ENCODE measurements at places on chromosomes 3 and 15.

GRCh38 chr3:99410789-99411311 is 227.5 kb upstream of the COL8A1 start:
- DNase-seq = no peak

GRCh38 chr3:55408193-55408826 is 78.8 kb downstream of the WNT5A start:
- no peak for DNase-seq

GRCh38 chr3:147417551-147418295 is 8.6 kb downstream of the ZIC1 start:
- no peak for DNase-seq

GRCh38 chr3:113963879-113964278 is 16.1 kb downstream of the ZDHHC23 start:
- DNase-seq = no peak

DNA sequence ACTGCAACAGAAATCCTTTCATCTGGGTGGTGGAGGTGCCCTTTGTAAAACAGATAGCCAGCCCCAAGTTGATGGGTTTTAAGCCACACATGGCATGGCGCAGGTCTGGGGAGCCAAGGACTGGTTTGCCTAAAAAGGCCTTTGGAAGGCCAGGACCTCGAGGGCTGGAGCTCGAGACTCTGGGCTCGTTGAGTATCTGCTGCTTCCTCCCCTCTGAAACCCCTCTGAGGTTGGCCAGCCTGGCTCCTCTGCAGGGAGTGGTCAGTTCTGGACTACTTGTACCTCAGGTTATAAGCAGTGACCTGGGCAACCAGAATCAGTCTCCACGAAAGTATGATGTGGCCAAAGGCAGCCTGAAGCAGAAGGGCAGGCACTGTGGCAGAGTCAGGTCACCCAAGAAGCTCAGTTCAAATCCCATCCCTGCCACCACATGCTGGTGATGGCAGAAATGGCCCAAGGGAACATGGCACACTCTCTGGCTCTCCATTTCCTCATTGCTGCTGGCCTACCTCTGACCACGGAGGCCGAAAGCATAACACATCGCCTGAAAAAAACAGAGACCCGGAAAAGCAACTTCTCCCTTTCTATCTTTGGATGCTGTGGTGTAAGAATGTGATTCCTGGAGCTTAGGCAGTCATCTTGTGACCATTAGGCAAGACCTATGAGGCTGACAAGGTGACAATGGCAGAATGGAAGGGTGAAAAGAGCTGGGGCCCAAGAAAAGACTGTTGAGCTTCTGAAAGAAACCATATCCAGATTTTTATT is 51.2 kb downstream of the WNT7A start:
- DNase-seq = no peak

GRCh38 chr3:115161168-115161834 is 14.2 kb upstream of the ZBTB20 start:
- no peak for DNase-seq

- DNase-seq = no peak
Measured at GRCh38 chr3:190053919-190054672, 66.6 kb downstream of the P3H2 start.

DNA sequence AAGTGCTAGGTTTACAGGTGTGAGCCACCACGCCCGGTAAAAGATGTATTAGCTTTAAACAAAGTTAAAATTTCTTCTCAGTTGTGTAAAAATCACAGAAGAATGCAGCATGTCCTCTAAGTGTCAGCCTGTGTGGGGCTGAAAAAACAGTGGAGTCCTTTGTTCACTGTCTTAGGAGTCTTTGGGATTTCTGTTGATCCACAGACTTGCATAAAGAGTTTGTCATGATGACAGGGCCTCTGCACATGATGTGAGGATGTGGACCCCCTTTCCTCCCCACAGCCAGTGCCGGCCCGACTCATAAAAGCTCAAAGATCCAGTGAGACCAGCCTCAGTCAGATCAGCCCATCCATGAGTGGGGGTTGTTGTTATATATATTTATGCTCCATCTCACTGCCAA is 49.0 kb upstream of the GOLGA8J start:
- no peak for DNase-seq

GRCh38 chr3:53056442-53056841 is 10.6 kb upstream of the SFMBT1 start:
- DNase-seq = no peak

GRCh38 chr15:32909431-32909830 is 191.6 kb downstream of the GREM1 start:
- DNase-seq = no peak

DNA sequence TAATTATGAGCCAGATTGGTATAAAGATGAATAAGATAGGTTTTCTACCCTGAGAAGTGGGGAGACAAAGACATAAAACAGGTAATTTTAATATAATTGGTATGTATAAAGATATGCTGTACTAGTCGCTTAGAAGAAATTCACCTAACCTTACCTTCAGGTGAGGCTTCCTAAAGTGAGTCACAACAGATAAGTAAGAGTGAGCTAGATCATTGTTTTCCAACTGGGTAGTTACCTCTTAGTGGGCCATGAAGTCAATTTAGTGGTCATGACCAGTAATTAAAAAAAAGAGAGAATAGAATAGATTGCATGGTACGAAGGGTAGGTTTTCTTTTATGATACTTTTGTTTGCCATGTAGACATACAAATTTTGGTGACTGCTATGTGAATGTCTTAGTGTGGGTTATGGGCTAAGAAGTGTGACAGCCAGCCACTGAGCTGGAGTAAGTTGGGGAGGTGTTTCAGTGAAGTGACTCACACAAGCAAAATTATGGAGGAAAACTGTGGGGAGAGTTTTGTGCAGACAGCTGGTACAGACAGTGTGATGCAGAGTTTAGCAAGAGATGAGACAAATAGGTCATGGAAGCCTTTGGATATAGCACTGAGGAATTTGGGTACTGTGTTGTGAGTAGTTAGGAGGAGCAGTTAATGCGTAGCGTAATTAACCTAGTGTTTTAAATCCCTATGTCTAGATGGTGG is 8.2 kb downstream of the TRNT1 start:
- DNase-seq = no peak

DNA sequence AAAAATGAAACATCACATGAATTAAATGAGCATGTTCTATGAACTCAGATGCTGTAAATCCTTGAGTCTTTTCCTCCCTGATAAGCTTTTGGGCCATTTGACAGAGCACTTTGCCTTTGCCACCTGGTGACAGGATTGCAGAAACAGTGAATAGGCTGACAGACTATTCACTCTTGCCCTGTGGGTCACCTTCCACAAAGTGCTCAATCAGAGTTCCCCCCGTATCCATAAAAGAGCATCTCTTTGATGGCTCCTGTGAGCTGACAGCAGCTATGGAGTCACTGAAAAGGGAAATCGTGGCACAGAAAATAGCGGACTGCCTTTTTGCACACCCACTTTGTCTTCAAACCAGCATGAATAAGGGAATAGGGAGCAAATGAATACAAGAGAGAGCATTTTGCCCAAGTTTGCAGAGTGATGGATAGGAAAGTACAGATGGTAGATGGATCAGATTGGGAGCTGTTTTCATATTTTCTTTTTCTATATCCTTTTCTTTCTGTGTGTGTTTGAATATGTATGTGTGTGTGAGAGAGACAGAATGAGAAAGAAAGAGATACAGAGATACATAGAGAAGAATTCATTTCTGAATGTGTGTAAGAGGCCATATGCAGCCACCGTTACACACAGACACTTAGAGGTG is 37.8 kb upstream of the GOLM2 start:
- no peak for DNase-seq

DNA sequence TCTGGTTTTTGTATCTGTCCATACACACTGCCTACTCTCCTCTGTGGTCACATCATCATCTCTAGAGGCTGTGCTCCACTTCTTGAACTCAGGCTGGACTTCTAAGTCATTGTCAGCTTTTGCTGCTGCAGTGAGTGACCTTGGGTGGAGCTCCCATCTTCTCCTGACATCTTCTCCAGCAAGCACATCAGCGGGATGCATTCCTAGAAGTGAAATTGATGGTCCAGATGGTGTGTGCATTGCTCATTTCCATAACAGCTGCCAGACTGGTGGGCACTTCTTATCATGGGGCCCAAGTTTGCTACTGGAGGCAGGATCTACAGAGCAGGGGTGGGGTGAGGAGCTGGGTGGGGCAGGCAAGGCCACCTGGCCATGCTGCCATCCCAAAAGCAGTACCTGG is 109.9 kb downstream of the DNAJB8 start:
- no peak for DNase-seq

GRCh38 chr3:187958432-187959003 is 195.4 kb upstream of the LPP start:
- peak; percentile 16 for DNase-seq

DNA sequence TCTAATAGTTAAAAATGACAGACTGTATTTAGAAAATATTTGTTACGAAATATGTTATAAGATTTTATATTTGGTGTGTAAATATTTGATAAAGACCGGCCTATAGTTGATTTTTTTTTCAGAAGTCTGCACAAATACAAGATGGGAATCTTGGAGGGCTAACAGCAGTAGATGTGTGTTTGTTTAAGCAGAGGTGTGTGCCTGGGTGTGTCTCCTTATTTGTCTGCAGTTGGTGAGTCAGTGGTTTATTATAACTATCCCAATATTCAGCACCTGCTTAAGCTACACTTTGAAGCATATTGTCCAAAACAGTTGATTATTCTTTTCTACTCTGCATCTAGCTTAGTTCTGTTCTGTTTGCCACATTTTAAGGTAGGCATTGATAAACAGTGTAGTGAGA is 12.4 kb downstream of the GLCE start:
- DNase-seq = no peak

DNA sequence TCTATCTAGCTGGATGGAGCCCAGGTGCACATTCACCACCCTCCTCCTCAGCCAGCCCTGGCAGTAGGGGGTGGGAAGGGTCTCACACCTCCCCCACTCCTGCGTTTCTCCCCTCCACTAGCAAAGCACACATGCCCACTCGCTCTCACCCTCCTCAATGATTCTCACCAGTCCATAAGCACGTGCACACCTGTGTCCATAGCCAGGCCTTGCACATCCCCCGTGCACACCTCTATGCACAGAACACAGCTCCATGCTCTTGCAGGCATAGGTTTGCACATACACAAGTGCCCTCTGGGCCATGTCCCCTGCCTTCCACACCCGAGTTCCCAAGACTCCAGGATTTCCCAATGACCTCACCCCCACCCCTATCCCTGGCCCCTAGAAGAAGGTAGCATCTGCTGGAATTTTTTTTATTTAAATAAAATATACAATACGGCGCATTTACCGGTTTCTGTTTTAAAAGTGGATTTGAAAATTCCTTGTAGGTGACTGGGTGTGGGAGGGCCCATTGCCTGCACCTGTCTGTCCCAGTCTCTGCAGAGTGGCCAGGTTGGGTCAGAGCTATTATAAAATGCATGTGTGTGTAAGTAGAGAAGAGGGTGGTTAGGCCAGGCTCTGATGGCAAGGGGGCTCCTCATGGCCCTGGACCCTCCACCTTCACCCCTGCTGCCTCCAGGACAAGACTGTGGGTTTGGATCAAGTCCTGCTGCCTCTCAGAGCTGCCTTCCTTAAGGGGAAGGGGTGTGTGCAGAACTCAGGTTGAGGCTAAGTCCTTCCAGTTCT is 49.1 kb downstream of the HCN4 start:
- no peak for DNase-seq

DNA sequence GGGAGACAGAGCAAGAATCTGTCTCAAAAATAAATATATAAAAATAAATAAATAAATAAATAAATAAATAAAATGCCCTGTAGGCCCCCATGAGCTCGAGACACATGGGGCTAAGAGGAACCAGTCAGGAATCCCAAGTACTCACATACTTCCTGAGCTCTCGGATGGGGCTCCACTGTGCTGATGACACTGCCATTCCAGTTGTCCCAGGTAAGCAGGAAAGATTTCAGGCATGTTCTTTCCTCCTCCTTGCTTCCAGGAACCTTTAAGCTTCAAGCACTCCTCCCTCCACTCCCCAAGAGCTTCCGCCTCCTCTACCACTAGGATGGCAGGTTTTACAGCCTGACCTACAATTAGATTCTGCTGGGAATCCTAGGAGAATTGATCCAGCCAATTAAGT is 113.4 kb downstream of the SLC49A4 start:
- no peak for DNase-seq

DNA sequence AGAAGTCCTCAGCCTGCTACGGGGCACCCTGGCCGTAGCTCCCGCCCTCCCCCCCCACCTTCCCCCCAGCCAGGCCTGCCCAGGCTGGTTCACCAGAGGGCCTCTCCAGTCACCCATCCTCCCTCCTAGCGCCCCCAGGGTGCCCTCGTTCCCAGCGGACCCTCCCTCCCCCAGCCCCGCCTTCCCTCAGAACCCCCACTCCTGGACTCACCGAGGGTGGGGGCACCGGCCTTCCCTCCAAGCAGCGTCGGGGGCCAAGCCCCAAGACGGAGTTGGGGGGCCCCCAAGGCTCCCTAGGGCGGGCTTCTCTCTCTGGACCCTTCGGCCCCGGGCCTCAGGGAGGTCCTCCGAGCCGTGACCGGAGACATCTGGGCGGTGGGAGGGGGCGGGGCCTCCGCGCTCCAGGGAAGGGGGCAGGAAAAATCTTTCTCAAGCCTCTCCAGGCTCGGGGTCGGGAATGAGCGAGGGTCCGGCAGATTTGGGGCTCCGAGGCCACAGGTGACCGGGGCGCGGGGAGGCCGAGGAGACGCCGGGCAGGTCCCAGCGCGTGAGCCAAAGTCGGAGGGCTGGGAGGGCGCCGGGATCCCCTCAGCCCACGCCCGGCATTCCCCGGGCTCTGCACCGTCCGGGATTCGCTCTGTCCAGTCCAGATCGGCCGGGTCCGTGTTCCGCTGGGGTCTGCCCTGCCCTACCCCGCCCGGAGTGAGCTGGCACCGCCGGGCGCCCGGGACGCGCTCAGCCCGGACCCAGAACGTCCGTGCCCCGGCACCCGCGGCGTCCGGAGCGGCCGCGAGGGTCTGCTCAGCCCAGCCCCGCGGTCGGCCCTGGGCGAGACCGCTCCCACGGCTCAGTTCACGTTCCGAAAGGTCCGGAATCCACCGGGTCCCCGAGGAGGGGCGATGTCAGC is 999 bp downstream of the INSYN1 start:
- no peak for DNase-seq

DNA sequence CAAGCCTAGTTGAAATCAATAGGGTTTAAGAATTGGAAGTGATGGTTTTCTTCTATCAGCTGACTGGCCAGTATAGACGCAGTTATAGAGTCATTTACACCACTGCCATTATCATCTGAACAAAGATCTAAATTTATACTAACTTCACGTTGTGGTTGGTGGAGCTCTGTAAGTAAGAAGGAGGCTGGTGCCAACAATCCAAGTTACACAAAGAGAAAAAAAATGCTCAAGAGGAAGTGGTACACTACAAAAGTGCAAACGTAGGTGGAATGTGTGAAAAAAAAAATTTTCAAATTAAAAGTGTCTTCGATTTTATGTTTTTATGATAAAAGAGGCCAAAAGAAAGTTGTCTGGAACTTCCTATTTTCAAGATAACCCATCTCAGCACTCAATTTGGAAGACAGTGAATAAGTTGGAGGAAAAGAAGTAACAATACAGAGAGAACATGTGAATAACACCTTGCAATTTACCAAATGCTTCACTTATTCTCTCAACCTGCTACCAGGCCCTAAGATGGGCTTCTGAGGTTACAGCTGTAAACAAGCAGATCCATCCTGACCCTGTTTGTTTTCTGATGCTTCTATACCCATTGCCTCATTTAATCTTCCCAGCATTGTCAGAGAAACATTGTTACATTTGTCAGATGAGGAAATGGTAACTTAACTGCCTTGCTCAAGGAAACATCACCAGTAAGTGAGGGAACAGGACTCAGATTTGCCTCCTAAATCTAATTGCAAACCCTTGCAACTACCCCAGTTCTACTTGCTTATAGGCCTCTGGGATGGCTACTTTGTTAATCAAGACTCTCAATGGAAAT is 12.0 kb upstream of the TASOR start:
- DNase-seq = no peak

Measured in T-helper 17 cell (primary cell).